ENCODE measurements at places on chromosomes 5 and 9. TPM values are rescaled to one million over a fixed set of nuclear protein-coding genes. Genes with fewer than 3 reads are reported as not detected.

Gene NADK2
- total RNA-seq: 16.6 TPM

Gene IL31RA
- 2.5 TPM for total RNA-seq

DNA sequence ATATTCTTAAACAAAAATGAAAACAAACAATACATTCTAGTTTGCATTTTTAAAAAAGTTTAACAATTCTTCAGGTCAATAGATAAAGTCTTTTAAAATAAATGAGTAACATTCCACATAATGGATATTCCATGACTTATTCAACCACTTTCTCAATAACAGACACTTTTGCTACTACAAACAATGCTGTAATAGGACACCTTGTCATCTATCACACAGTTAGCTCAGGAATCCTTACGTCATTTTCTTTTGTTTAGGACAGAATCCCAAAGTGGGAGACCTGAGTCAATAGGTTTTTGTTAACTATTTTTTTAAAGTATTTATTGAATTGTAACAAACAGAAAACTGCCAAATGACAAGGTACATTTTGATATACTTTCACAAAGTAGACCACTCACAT, 72.5 kb downstream of the CEP120 start:
- DNase-seq: peak; percentile 31

Gene FBP2
- total RNA-seq: not detected

DNA sequence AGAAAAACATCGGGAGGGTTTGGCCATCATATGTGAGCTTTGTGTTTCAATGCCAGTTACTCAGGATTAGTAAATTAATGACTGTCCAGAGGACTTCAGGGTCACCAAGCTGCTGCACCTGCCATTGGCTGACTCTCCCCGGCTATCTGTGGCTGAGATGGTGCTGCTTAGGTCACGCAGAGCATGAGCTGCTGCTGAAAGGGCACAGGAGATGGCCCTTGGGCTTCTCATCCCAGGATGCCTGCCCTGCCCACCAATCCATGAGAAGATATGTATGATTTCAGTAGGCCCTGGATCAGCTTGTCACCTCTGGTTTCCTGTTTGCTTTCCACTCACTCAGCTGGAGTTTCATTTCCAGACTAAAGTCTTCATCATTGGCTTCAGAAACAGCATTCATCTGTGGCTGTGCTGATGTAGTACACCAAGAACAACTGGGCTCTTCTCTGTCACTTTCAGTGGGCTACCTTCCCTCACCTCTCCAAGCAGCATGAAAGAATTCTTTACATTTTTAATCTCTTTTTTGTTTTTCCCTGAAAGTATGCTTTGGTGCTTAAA, 2.4 kb upstream of the CATSPER3 start:
- DNase-seq: no peak

- DNase-seq: no peak
Observed at GRCh38 chr5:37071901-37072581, 177.1 kb downstream of the CPLANE1 start.

GRCh38 chr9:90915693-90916092, 114.1 kb downstream of the SYK start:
- no peak for DNase-seq

- DNase-seq: no peak
Observed at GRCh38 chr9:89649039-89649691, 44.4 kb downstream of the GADD45G start.

Gene IRX2
- total RNA-seq: 17.2 TPM

GRCh38 chr5:74801941-74802340, 34.9 kb downstream of the NSA2 start:
- no peak for DNase-seq

- DNase-seq: no peak
Observed at GRCh38 chr5:170486371-170486770, 17.4 kb upstream of the KCNIP1 start.

DNA sequence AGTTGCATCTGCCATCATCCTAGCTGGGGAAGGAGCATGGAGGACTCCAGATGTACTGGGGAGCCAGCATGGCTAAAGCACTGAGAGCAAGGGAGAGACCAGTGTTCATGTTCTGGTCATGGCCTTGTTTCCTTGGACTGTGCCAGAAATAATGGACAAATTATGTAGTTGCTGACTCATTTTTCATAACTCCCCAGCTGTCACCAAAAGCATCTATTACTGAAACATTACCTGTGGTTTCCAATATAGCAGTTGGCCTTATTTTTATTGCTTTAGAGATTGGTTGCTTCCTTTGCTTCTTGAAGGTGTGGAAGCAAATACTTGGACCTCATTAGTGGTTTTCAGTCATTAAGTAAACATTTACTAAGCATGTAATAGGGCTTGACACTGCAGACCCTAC, 11.3 kb downstream of the RALGPS1 start:
- no peak for DNase-seq
